T-helper 17 cell (primary cell): ENCODE measurements at places on chromosomes 3 and 15. TPM values are rescaled to one million over a fixed set of nuclear protein-coding genes. Genes with fewer than 3 reads are reported as not detected.

Gene CSPG5
- 0.21 TPM for total RNA-seq

Gene ADGRG7
- total RNA-seq = not detected

Gene ALAS1
- 15.6 TPM for total RNA-seq

Gene VPS39
- total RNA-seq = 93.1 TPM

Gene SOX14
- not detected for total RNA-seq

Gene CD200
- total RNA-seq = 1.7 TPM

Gene ARPIN
- not detected for total RNA-seq

Gene SH2D7
- not detected for total RNA-seq

Gene GRAMD2A
- not detected for total RNA-seq

DNA sequence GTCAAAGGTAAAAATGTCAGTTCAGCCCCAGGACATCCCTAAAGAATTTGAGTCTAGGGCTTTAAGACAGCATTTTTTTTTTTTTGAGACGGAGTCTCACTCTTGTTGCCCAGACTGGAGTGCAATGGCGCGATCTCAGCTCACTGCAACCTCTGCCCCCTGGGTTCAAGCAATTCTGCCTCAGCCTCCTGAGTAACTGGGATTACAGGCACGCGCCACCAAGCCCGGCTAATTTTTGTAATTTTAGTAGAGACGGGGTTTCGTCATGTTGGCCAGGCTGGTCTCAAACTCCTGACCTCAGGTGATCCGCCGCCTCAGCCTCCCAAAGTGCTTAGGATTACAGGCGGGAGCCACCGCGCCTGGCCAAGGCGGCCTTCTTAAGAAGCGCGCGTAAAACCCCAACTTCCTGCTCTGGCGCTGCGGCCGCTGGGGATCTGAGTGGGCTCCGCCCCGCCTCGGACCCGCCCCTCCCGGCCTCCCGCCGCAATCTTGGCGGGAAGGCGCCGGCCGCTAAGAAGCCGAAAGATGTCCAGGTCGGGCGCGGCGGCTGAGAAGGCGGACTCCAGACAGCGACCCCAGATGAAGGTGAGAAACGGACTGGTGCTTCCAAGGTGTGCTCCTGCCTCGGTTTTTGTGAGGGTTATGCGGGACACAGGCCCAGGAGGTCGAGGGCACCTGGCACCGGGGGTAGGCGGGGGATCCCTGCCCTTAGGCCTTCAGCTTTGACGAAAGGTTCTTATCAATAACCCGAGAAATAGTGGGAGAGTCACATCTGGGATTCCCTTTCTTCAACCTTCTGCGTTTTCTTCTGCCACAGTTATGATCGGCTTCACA, at the start of gene WDR76:
TSS of gene WDR76 (plus strand) at position 495 of the 834 bp plus-strand sequence. CDS start at position 526, 31 bp downstream.
- peak; percentile 68 for DNase-seq

DNA sequence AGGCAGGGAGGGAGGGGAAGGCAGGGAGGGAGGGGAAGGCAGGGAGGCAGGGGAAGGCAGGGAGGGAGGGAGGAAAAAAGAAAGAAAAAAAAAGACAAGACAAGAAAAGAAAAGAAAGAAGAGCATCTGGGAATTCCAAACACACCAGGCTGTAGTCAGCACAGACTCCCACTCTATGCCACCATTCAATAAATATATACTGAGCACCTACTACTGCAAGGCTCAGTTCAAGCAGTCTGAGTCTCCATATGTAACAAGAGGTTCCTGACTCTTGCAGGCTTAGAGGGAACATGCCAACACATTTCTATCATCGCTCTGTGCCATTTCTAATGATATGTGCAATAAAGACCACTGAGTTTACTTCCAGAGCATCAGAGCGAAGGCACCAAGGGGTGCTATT, 47.7 kb downstream of the ANXA2 start:
- DNase-seq = no peak

- DNase-seq = no peak
These were observed 7.7 kb downstream of the TUBGCP4 start for GRCh38 chr15:43378601-43379000.

DNA sequence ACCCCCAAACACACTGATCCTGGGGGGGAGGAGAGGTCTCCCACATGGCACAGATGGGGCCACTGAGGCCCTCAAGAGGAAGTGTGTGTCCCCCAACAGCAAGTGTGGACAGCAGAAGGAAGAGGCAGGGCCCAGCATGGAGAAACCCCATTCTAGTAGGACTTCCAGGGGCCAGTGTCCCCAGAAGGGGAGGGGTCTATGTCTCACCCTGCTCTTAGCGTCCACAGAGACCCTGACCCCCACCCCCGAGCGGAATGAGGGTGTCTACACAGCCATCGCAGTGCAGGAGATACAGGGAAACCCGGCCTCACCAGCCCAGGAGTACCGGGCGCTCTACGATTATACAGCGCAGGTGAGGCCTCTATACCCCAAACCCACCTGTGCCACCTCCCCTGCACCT, 35.3 kb downstream of the TSPAN3 start:
- no peak for DNase-seq

DNA sequence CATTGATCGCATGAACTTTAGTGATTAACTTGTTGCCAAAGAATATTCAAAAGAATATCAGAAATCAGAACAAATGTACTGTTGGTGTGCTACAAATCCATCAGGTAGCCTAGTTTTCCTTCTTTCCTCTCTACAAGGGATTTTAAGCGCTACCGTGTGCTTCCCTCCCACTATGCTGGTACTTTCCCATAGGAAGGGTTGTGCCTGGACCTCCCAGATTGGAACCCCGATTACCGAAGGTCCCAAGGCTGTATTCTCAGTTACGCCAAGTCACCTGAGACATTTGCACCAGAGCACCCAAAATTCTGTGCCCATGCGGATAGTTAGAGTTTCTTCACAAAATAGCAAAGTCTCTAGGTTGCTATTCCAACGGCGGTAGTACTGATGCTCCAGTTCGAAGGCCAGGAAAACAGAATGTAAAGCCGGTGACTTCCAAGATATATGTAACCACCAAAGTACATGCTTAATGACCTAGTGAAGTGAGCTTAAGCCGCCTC, 23.4 kb upstream of the GATM start:
- no peak for DNase-seq

DNA sequence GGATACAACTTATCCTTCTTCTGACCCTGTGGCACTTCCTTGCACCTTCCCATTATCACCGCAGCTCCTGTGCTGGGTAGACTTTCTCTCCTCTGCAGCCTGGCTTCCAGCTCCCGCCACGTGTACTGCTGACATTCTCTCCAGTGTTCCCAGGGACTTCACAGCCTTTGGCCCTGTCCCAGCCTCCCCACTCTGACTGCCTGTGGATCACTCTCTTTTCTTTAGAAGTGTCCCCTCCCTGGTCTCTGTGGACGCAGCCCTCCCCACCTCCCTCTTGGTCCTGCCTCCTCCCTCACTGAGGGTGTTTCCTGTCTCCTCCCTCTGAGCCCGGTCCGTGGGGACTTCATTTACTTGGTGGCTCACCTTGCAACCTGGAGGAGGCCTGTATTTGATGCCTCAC, 17.4 kb downstream of the PDIA5 start:
- no peak for DNase-seq

DNA sequence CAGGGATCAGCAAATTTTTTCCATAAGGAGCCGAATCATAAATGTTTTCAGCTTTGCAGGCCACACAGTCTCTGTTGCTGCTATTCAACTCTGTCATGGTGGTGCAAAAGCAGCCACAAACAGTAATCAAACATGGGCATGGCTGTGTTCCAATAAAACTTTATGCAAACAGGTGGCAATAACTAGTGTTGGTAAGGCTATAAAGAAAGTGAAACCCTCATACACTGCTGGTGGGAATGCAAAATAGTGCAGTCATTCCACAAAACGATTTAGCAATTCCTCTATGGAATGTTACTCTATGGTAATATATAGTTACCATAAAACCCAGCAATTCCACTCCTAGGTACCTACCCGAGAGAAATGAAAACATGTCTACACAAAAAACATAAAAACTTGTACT, 14.0 kb upstream of the MRPS25 start:
- DNase-seq = no peak

GRCh38 chr3:138468886-138469285, 34.5 kb downstream of the ESYT3 start:
- no peak for DNase-seq

DNA sequence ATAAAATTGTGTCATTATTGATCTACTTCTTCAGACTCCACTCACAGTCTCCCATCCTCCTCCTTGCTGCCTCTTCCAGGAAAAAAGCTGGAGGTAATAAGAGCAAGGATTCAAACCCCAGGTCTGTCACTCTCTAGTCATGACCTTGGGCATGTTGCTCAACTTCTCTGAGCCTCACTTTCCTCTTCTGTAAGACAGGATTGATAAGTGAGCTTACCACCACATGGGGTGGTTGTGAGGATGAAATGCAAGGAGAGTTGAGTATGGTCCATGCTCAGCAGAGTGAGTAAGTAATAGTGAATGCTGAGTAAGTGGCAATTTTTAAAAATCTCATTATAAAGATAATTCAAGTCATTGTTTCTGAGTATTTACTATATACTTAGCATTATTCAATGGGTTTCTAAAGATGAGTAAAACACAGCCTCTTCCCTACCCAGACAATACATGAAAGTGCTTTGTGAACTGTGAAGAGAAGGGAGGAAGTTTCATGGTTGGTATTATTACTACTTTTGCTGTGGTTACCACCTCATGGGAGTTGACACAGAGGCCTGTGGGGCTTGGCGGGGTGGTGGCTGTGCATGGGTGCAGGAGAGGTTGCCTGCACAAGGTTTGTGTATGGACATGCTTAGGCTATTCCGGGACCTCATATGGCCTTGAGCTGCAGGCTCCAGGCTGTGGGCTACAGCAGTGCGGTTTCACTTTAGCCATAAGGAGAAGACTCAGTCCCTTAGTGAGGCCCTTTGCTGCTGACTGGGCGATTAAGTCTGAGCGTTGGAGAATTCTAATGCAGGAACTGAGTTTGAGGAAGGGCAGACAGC, 30.0 kb downstream of the SLC6A11 start:
- no peak for DNase-seq

DNA sequence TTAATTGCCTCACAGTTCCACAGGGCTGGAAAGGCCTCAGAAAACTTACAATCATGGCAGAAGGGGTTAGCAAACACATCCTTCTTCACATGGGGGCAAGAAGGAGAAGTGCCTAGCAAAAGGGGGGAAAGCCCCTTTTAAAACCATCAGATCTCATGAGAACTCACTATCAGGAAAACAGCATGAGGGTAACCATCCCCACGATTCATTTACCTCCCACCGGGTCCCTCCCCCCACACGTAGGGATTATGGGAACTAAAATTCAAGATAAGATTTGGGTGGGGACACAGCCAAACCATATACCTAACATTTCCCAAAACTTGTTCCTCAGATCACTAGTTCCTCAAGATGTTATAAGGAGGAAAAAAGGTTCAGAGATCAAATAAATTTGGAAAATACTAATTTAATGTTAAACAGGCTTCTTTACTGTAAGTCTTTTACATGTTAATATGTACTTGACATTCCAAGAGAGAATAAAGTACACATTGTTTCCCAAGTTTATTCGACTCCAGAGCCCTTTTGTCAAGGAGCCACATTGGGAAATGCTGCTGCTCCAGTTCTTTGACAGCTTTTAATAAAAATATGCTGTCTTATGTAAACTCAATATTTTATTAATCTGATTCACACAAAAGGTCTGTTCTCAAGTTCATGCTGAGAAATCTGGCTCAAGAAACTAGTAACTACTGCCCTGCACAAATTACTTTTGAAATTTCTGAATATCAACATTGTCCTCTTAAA, 17.8 kb downstream of the HERC1 start:
- DNase-seq = no peak

DNA sequence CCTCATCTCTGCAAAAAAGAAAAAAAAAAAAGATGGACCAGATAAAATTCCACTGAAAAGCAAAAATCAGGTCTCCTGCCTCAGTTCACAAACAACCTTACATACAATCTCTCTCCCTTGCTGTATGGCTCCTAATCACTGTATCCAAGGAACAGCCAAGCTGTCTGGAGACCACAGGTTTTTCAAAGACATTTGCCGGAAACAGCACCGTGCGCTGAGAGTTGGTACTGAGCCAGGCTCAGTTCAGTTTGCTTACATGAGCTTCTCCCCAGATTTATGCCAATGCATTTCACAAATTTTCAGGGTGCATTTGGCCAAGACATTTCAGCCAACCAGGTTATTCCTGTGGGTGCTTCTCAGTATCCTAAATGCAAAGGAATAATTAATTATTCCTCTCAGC, 4.1 kb downstream of the ACP3 start:
- DNase-seq = no peak

- no peak for DNase-seq
These were observed 18.1 kb upstream of the SLC27A2 start for GRCh38 chr15:50163719-50164410.

DNA sequence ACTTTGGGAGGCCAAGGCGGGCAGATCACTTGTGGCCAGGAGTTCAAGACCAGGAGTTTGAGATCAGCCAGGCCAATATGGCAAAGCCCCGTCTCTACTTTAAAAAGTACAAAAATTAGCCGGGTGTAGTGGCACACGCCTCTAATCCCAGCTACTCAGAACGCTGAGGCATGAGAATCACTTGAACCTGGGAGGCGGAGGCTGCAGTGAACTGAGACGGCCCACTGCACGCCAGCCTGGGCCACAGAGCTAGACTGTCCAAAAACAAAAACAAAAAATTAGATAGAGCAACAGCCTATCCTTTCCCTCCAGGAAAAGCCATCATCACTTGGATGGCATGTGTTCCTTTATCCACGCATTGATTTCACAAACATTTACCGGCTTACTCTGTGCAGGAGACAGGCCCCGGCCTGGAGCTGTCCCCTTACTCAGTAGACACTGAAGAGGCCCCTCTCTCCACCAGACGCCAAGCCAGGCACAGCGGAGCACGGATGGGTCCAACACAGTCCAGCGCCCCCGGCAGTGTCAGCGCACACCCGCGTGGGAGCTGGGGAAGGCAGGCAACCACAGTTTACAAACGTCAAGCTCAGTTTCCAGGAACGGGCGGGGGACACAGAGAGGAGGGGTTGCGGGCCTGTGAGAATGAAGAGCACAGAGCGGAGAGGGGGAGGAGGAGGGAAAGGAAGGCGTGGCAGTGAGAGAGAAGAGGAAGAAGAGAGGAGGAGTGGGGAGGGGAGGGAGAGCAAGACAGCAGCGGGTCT, 3.1 kb downstream of the GP5 start:
- DNase-seq = no peak

DNA sequence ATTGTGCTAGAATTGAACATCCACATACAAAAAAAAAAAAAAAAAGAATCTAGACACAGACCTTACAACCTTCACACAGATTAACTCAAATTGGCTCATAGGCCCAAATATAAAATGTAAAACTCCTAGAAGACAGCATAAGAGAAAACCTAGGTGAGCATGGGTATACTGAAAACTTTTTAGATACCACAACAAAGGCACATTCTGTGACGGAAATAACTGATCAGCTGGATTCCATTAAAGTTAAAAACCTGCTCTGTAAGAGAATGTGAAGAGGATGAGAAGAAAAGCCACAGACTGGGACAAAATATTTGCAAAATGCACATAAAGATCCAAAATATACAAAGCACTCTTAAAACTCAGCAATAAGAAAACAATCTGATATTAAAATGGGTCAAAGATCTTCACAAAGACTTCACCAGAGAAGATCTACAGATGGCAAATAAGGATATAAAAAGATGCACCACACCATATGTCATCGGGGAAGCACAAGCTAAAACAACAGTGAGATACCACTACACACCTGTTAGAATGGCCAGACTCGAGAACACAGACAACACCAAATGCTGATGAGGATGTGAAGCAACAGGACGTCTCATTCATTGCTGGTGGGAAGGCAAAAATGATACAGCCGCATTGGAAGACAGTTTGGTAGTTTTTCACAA, 167.9 kb downstream of the PDE8A start:
- DNase-seq = no peak

- DNase-seq = no peak
These were observed 130.6 kb downstream of the IMPG2 start for GRCh38 chr3:101189796-101190195.
